Effector memory CD4-positive, alpha-beta T cell (primary cell): ENCODE measurements at places on chromosomes 6 and 20.

GRCh38 chr6:55445648-55446204 lies 118.5 kb downstream of the GFRAL start:
- DNase-seq: no peak

- DNase-seq: no peak
Measured at GRCh38 chr6:140388192-140388802, 1013.8 kb upstream of the CITED2 start.

- DNase-seq: no peak
Measured at GRCh38 chr6:164826831-164827468, 482.5 kb downstream of the C6orf118 start.

DNA sequence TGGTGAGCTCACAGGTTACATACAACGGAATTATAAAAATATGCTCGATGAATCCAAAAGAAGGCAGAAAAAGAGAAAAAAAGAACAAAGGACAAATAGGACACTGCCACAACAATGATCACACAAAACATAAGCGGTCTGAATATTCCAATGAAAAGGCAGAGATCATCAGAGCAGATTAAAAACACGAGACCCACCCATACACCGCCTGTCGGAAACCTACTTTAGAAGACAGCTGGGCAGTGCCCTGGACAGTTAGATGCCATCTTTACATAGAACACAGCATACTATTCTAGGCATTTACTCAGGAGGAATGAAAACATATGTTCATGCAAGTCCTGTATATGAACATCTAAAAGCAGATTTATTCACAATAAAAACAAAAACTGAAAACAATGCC lies 204.1 kb downstream of the TTLL2 start:
- DNase-seq: no peak

DNA sequence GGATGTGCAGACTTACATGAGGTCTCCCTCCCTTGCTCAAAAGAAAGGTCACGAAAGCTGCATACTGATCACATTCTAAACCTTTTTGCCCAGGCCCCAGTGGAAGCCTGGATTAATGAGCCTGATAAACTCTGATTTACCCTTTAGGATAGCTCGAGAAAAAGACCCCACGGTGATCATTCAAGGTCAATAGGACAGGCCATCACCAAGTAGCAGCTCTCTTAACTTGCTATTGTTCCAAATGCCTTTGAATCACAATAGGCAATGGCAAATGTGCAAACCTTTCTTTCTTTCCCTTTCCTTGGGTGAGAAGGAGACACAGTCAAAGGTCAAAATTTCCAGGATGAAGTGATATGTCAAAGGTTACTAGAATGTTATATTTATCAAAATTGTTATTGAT lies 327.3 kb downstream of the HDGFL1 start:
- DNase-seq: no peak

DNA sequence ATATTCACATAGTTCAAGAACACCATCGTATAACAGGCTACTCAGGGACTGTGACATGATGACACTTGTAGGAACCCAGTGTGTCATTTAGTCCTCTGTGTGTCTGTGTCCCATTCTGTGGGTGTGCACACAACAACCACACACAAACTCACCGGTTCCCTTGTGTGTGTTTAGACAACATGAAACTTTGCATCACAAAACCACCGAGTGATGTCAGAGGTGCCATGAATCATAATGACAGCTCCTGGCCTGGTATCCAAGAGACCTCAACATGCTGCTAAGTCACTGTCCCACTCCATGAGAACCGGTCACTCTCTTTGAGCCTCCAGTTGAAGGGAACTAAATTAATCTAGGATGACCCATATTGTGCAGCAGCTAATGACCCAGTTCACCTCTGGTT lies 421.3 kb downstream of the PREX1 start:
- no peak for DNase-seq

DNA sequence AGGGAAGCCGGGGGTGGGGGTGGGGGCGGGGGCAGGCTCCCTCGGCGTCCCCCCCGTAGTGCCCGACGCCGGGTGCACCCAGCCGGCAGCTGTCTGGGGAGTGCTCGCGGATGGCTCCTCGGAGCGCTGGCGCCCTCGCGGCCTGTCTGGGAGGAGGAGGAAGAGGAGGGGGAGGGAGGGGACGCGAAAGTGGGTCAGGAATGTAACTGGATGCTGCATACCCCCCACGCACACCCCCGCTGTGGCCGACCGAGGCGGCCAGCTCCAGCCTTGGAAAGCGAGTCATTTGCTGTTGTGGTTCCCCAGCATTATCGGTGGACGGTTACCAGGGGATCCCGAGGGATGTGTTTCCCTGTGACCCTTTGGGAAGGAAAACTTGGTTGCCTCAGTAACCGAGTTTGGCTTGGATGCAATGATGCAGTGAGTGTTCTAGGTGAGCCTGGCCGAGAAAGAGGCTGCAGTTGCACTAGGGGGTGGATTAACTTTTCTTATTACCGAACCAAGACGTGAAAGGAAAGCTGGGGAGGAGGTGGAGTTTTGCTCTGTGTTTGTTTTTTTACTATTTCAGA lies 55.2 kb upstream of the RREB1 start:
- no peak for DNase-seq

GRCh38 chr6:39700362-39700761 lies 24.8 kb downstream of the KIF6 start:
- no peak for DNase-seq

- no peak for DNase-seq
Measured at GRCh38 chr6:118489990-118490389, 58.1 kb upstream of the PLN start.

DNA sequence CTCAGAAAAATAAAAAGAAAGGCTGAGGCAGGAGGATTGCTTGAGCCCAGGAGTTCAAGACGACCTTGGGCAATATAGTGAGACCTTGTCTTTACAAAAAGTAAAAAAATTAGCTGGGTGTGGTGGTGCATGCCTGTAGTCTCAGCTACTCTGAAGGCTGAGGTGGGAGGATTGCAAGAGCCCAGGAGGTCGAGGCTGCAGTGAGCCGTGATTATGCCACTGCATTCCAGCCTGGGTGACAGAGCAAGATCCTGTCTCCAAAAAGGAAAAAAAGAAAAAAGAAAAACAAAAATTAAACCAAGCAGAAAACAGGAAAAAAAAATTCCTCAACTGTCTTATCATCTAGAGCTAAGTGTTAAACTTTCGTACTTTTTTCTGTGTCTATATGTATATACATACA lies 12.4 kb upstream of the SRSF3 start:
- no peak for DNase-seq

DNA sequence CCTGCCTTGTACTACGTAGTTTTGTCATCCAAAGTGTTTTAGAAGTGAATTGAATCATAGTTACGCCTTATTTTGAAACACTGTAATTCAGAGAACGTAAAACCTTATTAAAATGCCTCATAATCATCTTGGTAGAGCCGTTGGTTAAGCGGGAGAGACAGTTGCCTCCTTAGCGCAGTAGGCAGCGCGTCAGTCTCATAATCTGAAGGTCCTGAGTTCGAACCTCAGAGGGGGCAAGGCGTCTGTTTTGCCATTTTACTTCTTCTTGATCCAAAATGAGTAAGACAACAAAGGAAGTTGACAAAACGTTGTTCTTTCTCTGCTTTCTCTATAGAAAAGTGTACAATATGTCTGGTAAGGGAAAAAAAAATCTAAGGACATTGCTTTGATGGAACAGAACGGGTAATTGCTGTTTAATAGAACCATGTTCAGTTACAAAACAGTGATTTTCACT lies 20.7 kb upstream of the TRIM27 start:
- DNase-seq: peak; percentile 34

DNA sequence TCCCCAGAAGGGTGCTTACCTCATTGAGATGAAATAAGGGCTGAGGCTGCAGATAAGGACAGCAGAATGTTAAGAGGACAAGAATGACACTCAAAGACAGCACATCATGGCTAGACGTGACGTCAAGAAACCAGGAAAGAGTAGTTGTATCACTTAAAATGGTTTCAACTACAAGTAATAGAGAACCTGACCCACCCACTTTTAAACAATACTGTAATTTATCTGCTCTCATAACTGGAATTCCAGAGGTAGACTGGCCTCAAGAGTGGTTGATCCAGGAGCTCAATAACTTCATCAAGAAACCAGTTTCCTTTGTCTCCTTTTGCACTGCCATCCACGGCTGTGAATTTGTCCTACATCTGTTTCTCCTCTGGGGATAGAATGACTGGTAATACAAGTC lies 187.1 kb downstream of the EYA4 start:
- no peak for DNase-seq

DNA sequence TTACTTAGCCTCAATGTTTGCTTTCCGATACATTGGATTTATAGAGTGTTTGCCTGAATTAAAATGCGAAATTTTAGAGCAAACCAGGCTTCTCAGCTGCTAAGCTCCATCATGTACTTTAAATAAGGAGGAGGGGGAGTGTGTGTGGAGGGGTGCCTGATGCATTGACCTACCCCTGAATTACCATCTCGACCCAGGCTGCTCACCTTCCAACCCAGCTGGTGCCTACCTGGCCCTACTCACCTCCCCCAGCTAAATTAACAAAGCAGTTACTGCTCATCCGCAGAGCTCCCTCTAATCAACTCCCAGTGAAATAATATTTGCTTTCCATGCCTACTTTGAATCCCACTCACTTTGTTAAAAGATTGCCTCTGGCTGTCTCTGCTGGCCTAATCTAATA lies 544.5 kb downstream of the MAFB start:
- no peak for DNase-seq

DNA sequence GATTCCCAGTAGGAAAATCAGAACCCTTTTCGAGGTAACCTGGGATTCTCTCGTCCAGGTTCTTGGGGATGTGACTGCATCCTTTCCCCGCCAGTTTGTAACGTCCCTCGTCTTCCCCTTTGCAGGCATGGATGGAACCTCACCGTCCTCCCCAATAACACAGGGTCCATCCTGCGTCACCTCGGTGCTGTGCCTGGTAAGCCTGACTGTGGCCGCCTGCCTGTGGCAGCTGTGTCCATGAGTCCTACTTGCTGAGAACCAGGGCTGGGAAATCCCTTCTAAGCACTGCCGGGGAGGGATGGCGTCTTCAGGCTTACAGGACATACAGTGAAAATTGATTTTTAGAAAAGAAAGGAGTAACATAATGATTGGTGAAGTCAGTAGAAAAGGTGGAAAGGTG lies 155.6 kb downstream of the DTNBP1 start:
- no peak for DNase-seq

DNA sequence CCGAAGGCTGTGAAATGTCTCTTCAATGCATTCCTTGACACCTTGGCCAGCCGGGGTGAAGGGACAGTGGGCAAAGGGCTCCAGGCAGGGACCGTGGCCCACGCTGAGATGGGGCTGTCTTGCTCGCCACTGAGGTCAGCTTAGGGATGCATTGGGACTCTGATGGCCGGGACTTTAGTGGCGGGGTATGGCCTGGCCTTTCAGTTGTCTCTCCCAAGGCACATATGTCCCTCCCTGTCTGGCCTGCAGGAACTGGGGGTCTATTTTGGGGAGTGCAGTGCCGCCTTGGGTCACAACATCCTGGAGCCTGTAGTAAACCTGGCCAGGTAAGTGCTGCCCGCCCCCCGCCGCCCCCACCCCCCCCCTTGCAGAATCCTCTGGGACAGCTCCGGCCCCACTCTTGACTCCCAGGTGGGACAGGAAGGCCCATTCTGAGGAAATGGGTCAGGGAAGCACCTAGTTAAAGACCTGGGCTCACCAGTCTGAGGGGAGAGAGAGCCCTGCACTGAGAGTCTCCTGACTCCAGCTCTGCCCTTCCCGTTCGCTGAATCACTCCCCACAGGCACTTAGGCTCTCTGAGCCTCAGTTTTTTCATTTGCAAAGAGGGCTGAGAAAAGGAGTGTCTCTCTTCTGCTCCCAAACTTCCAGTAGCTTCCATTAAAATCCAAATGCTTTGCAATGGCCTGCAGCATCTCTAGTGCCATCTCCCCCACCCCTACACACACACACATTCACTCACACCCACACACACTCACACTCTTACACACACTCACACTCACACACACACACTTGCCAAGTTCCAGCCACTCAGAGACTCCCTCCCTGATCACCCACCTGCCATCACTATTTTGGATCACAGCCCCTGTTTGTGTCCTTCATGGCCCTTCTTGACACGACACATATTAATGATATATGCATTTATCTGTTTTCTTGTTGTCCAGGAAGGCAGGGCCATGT lies 33.1 kb downstream of the RAB44 start:
- DNase-seq: no peak

GRCh38 chr6:7909323-7910276 lies 988 bp downstream of the TXNDC5 start:
- DNase-seq: peak; percentile 9

- no peak for DNase-seq
Measured at GRCh38 chr6:91447530-91448254, 860.8 kb upstream of the MAP3K7 start.

DNA sequence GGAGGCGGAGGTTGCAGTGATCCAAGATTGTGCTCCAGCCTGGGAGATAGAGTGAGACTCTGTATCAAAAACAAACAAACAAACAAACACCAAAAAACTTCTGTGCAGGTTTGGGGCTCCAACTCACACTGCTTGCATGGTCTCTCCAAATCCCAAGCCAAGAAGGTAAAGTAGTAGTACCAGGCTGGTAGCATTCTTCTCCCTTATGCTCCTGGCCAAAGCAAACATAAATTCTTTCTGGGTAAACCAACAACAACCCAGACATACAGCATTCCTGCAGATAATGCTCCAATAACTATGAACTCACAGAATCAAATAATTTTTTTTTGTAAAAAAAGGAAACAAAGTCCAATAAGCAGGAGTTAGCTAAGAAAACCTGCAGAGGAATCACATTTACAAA lies 57.8 kb upstream of the KLHL31 start:
- DNase-seq: no peak

DNA sequence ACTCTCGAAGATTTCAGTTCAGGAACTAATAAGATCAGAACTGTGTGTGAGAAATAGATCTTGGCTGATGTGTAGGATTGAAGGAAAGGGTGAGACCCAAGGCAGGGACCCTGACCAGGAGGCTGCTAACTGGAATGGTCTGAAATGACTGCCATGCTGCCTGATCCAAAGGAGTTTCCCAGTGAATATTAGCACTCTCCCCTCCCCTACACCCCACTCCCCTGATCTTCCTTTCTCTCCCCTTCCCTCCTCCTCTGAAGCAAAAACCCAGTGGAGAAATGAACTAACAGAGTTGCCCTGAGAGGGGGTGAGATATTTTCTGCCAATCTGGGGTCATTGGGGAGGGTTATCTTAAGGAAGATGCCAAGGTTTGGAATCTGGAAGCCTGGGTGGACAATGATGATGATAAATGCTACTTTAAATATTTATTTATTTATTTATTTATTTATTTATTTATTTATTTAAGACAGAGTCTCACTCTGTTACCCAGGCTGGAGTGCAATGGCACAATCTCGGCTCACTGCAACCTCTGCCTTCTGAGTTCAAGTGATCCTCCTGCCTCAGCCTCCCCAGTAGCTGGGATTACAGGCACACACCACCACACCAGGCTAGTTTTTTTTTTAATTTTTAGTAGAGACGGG lies 371.0 kb upstream of the CHD6 start:
- no peak for DNase-seq

GRCh38 chr6:145178391-145178790 lies 556.9 kb downstream of the EPM2A start:
- DNase-seq: no peak
